ENCODE measurements at places on chromosomes 2 and 18. TPM values are rescaled to one million over a fixed set of nuclear protein-coding genes. Genes with fewer than 3 reads are reported as not detected.

ASB18 gene
- total RNA-seq: 2.7 TPM

EPHA4 gene
- total RNA-seq: 55.8 TPM

PLGLB2 gene
- total RNA-seq: not detected

SP140 gene
- 0.99 TPM for total RNA-seq

EVA1A gene
- 0.84 TPM for total RNA-seq

ALK gene
- 0.21 TPM for total RNA-seq

EFR3B gene
- total RNA-seq: 7.5 TPM
